Renal pelvis (tissue), 12 donors: ENCODE measurements at places on chromosomes 5 and 9. TPM values are rescaled to one million over a fixed set of nuclear protein-coding genes. Genes with fewer than 3 reads are reported as not detected.

GRCh38 chr9:98867103-98867428 lies 59.6 kb downstream of the GALNT12 start:
- DNase-seq: no peak

GRCh38 chr5:147763791-147764525 lies 18.6 kb downstream of the JAKMIP2 start:
- no peak for DNase-seq

DNA sequence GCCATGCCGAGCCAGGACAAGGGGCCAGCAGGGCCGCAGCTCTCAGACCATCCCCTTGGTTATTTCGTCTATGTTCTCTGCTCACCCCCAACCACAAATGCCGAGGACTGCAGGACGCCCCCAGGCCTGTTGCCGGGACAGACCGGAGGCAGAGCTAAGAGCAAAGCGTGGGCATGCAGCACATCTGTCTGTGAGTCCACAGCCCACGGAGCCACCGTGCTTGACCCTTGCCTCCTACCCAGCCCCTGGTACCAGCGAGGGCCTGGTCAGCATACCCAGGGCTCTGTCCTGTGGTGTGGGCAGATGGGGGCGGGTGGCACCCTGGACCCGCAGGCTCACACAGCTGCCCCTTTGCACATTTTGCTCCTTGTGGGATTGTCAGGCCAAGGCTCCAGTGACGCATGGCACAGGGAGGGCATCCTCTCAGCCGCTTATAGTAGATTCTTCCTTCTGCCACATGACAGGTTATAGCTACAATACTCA lies 4.7 kb downstream of the BRD3 start:
- DNase-seq: no peak

DNA sequence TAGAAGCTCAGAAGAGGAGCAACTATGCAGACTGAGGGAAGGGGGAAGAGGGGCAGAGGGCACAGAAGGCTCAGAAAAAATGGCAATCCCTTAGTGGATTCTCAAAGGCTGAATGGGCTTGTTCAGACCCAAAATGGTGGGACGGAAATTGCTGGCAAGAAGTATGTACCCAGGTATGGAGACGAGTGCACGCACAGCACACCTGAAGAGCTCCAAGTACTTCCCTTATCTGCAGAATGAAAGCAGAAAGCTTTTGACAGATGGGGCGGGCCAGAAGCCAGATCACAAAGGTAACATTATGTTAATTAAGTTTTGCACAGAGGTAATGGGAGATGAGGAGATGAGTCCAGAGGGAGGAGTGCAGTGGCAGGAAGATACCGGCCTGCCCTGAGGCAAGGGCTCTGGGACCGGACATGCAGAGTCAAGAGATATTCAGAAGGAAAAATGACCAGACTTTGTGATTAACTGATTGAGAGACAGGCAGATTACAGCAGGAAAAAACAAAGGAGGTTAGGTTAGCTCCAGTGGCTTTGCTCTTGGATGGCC lies 138.1 kb upstream of the PIK3R1 start:
- DNase-seq: no peak

DNA sequence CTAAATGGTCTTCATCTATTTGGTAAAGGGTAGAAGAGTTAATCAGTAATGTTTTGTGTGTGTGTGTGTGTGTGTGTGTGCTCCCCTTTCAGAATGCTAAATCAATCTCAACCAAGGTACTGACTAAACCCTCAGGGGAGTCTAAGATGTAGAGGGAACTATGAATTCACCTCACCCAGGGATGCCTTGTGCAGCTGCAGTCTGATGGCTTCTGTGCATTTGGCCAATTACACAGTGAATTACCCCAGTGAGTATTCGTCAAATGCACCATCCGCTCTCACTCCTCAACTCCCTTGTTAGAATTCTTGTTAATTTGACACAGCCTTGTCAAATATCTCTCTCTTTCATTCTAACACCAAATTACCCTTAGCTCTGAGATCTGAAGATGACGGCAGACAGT lies 234.6 kb downstream of the GABRB2 start:
- no peak for DNase-seq

DNA sequence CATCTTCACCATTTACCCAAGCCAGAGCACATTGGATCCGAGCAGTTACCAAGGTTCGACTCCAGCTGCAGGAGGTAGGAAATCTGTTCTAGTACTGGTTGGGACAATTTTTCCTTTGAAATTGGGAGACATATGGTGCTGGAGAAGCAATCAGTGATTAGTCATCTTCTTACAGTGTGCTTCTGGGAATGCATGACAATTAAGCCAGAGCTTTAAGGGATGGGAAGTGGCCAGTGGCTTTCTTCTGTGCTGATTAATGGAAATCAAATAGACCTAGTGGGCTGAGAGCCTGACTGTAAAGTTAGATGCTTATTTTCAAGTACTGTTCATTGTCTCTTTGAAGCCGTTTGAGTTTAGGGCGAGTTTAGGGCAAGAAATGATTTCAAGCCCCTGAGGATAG lies 152.1 kb downstream of the UNC13B start:
- no peak for DNase-seq

GRCh38 chr9:126157423-126157822 lies 169.2 kb upstream of the MVB12B start:
- no peak for DNase-seq

DNA sequence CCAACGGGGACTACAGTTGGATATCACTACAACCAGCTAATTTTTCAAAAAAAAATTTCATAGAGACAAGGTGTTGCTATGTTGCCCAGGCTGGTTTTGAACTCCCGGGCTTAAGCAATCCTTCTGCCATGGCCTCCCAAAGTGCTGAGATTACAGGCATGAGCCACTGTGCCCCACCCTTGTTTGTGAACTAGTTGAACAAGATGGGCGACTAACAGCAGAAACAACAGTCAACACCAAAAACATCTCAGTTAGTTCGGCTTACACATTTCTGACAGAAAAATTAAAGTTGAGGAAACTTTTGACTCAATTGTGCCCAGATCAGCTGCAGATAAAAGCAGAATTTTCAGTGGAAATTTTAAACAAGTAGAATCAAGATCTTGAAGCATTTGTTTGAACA lies 470.1 kb downstream of the TLE4 start:
- DNase-seq: no peak

- DNase-seq: no peak
Measured at GRCh38 chr5:79743846-79744605, 54.4 kb downstream of the CMYA5 start.

DNA sequence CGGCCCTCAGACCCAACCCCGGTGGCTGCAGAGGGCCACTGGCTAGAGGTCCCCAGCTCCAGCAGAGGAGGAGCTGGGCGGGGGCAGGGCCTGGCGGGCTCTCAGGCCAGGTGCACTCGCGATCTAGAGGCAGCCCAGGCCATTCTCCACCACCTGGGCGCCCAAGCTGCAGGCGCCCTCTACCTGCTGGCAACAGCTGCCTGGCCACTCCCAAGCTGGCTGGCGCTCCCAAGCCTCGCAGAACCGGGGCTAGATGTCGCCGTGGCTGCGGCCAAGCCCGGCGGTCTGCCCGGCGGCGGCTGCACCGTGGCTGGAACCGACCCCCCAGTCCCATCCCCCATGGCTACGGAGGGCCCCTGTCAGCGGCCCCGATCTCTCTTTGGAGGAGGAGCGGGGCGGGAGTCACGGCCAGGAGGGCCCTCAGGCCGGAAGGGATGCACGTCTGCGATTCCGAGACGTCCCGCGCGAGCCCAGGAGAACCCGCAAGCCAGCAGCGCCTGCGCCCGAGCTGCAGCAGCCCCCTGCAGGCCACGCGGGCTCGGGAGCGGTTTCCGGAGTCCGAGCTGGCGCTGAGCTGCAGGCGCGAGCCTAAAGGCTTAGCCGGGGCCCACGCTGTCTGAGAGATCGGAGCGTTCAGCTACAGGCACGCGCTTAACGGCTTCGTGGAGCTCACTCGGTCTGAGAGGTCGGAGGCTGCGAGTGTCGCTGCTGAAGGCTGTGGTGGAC lies 44.3 kb upstream of the BICD2 start:
- peak; percentile 75 for DNase-seq

The TICAM2 gene
- polyA plus RNA-seq: 3.8 TPM

The SLC25A25 gene
- 12.6 TPM for polyA plus RNA-seq

The TAF1L gene
- 0.09 TPM for polyA plus RNA-seq

The CDKN2B gene
- 0.38 TPM for polyA plus RNA-seq

The LCN15 gene
- 0.06 TPM for polyA plus RNA-seq

The MRNIP gene
- 53.8 TPM for polyA plus RNA-seq
